ENCODE measurements at places on chromosomes 1 and 21. TPM values are rescaled to one million over a fixed set of nuclear protein-coding genes. Genes with fewer than 3 reads are reported as not detected.
A peak's percentile ranks its signal among the peaks of the same experiment; 100 is the strongest.

Gene SERPINC1
- not detected for polyA plus RNA-seq

Gene OLFML2B
- 1.4 TPM for polyA plus RNA-seq

Gene PCSK9
- 0.16 TPM for polyA plus RNA-seq

Gene MLLT11
- polyA plus RNA-seq = 7.3 TPM

Gene PGBD5
- 0.23 TPM for polyA plus RNA-seq

Gene LRRC71
- polyA plus RNA-seq = not detected

DNA sequence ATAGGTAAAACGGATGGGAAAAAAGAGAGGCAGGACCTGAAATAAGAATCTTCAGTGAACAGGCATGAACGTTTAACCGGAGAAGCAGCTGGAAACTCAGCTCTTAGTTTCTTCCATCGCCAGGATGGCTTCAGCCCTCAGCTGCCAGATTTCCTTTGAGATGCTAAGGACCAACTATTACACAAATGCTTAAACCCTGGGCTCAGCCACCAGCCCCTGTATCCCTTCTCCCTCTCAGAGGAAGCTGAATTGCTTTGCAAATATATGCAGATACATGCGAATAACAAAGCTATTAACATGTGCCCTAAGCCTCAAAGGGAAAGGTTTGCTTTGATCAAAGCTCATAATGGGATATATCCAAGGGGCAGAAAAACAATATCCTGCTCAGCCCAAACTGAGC is 515.1 kb downstream of the OMA1 start:
- DNase-seq = no peak

- no peak for DNase-seq
Measured at GRCh38 chr1:28156821-28157220, 19.7 kb downstream of the PTAFR start.

DNA sequence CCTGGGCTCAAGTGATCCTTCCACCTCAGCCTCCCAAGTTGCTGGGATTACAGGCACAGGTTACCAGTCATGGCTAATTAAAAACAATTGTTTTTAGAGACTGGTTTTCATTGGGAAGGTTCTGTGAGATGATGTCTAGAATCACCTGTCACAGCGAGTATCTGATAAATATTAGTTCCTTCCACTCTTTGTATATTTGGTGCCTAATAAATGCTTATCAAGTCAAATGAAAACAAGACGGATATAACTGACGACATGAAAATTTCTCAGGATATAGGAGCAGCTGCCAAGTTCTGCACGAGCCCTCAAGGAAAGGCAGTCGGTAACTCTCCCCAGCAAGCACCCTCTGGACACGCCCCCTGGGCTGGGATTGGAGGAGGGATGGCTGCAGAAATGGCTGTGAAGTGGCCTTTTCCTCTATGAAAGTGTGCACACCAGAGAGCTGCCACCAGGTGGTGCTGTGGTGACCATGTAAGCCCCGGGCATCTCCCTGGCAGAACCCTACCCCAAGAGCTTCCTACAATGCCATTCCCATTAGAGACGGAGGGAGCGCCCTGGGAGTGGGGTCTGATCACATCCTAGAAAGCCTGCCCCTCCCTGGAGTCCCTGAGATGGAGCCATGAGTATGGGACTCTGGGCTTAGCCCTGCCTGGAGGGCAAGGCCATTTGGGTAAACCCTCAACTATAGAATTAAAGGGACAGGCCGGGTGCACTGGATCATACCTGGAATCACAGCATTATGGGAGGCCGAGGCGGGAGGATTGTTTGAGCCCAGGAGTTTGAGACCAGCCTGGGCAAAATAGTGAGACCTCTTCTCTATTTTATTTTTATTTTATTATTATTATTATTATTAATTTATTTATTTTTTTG is 50.9 kb downstream of the HTR6 start:
- peak; percentile 96 for DNase-seq

DNA sequence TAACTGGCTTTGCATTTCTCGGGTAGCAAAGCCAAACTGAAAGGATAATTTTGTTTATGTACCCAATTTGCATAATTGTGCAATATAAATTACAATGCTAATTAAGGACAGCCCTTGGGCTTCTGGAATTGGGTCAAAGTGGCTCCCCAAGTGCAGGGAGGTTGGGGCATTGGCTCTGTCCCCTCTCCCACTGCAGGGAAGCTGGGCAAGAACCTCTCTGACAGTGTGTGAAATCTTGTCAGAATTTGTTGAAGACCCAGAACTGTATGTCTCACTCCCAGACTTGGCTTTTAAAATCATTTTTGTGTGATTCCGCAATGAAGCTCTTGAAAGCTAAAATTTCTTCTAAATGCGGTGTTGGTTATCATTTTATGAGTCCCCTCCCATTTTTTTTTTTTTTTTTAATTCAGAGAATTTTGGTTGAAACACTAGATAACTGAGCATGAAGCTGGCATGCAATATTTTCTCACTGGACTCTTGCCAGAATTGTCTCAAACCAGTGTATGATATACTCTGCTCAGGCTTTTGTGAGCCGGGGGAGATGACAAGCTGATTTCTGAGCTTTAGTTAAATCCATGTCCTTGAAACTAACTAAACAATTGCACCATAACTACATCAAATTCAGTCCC is 878.9 kb upstream of the CXADR start:
- no peak for DNase-seq

GRCh38 chr1:167797015-167797414 is 75.2 kb downstream of the MPZL1 start:
- peak; percentile 99 for DNase-seq

GRCh38 chr1:174447866-174448530 is at the start of gene GPR52:
Gene GPR52, plus strand, starts transcription at chr1:174447964. Its CDS starts 148 bp downstream, at chr1:174448112.
- DNase-seq = no peak

DNA sequence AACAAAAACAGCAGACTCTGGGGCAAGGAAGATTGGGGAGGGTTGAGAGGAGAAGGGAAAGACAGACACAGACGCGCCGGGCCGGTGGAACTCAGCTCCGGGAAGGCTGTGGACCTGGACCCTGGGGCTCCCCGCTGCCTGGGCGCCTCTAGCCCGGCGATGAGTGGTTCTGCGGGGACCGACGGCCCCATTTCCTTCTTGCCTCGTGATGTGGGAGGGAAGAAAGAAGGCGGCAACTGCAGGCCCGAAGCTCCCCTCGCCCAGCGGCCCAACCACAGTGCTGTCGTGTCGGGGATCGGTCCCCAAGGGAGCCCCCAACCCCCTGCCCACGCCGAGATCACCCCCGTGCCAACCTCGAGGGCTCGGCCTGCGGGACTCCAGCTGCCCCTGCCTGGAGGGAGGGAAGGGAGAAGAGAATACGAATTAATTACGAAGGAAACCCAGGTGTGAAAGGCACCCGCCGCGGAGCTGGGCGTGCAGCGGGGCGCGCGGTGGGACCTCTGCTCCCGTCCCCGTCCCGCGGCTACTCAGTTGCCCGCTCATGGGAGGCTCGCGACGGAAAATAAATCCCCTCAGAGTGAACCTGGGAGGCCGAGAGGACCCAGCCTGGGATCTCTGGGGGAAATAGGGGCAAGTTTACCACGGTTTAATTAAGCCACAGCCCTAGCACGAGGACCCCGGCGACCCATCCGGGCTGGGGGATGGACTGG is 7.4 kb downstream of the FOXD3 start:
- no peak for DNase-seq

DNA sequence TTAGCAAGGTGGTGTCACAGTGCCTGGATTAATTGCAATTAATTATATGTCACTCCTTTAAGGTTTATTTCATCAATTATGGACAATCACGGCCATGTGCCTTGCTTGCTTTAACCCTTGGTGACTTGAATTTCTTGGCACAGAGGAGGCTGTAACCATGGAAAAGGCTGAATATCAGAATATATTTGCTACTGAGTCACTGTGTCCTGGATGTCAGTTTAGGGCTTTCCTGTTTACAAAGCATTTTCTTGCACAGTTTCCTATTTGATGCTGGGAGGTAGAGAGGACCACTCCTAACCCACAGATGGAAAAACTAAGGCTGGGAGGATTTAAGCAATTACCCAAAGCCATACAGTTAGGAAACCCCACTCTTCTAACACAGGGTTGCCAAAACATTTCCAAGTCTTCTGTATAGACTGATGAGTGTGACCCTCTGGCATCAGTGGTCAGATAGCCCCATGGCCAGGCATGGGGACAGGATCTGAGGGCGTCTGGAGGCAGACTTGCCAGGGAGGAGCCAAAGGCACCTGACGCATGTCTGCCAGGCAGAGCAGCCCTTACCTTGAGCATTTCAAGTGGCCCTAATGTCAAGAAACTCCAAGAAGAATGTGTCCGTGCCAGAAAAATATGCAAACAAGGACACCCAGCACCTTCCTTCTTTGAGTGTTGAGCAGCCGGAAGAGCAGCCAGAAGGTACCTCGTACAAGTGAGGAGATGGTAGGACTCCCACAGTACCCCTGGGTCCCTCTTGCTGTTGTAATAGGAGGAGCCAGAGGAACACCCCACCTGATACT is 34.4 kb downstream of the KCNN3 start:
- DNase-seq = no peak

DNA sequence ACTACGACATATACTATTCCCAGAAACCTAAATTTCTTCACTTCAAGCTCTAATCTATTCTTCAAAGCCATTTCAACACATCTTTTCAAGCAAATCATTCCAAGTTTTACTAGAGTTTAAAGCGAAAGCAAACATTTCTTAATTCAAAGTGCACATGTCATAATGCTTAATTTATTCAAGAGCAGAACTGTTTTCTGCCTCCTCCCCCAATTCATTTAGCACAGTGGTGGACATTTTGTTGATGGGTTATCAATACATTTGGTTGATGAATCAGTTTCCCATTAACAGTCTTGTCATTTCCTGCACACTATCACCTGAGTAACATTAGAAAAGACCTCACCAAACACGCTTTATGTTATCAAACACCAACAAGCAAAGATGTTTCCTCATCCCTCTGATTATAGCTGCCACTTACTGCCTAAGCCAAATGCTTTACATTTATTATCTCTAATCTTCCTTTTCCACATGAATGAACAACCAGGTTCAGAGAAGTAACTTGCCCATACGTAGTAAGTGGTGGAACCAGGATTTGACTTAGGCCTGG is 2.0 kb downstream of the SRSF4 start:
- peak; percentile 43 for DNase-seq

- DNase-seq = peak; percentile 83
Measured at GRCh38 chr1:31811605-31812004, 4.2 kb downstream of the SPOCD1 start.

- DNase-seq = peak; percentile 15
Measured at GRCh38 chr1:26950602-26951001, 9.7 kb downstream of the KDF1 start.

Measured in GM23248 (cell line).